Left lobe of liver (tissue), 2 donors: ENCODE measurements at places on chromosomes 3 and 15.
A peak's percentile ranks its signal among the peaks of the same experiment; 100 is the strongest.

DNA sequence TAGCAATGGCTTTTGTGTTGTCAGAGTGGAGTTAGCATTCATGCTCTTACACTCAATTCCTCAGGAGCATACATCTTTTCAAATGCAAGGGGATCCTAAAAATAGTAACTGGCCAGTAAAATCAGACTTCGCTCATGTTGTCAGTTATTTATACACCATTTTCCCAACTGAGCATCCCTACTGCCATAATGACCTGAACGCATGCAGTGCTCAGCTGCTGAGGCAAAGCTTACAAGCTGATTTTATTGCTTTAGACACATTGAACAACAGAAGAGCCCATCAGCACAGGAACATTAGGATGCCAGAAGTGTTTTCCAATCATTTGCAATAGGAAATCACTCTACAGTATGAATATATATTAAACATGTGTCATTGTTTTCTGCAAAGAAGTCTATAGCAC lies 689.7 kb upstream of the BCHE start:
- DNase-seq, result no peak

GRCh38 chr3:38552364-38552763 lies 56.2 kb downstream of the EXOG start:
- no peak for DNase-seq

- DNase-seq, result no peak
Measured at GRCh38 chr3:194057570-194058188, 78.3 kb upstream of the HES1 start.

GRCh38 chr3:57852896-57853295 lies 96.8 kb downstream of the SLMAP start:
- no peak for DNase-seq

DNA sequence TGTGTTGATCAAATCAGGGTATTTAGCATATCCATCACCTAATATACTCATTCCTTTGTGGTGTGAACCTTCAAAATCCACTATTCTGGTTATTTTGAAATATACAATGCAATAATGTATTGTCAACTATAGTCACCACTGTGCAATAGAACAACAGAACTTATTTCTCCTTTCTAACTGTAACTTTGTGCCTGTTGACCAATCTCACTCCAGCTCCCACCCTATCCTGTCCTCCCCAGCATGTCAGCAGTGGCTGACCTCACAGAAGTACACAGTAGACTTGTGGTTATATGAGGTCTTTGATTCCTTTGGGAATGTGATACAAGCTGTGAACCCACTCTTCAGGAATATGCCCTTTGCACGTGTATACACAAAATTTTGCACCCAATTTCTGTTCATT lies 64.2 kb downstream of the ECT2 start:
- no peak for DNase-seq

DNA sequence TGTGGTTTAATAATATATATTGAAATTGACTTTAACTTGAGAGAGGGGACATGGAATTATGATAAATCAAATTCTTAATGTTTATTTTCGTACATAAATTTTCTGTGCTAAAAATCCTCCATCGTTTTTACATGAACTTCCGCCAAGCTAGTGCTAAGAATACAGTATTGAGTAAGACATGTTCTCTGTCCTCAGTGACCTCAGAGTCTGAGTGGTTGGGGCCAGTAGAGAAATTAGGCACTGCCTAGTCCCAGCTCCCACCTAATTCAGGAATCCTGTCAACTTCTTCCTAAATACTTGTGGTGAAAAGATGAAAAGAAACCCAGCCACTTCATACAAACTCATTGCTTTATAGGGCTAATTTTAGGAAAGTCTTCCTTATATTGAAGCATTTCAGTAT lies 110.3 kb downstream of the PPP2R3A start:
- no peak for DNase-seq

- DNase-seq, result no peak
Measured at GRCh38 chr3:161890147-161890625, 393.6 kb downstream of the OTOL1 start.

DNA sequence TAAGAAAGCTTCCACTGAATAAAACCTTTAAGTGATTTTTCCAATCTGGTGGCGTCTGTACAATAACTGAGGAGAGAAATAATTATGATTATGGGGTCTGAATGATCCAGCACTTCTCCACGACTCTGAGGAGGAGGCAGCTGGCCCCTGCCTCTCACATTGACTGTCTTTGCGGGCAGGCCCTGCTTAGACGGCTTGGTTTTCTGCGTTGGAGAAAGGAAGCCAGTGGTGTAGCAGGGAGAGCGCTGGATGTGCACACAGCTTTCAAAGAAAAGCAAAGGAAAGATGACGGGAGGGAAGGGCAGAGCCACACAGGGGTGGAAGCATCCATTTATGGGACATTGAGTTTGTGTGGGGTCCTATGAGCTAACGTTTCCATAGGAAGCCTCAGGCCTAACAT lies 62.5 kb downstream of the MGLL start:
- no peak for DNase-seq

DNA sequence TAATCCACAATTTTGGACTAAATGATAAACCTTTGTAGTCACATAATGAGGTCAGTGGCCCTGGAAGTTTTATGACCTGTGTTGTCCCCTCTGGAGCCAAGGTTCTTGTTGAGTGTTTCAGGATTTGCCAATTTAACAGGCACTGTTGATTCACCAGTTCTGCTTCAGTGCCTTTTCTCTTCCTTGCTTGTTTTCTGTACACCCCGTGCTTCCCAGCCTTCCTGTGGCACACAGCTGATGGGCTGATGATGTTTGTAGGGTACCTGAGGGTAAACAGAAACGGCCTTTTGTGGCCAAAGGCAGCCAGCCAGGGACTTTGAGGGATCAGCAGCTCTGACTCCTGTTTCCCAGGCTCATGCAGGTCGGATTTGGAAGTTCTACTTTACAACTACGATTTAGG lies 13.3 kb downstream of the GYG1 start:
- DNase-seq, result no peak

DNA sequence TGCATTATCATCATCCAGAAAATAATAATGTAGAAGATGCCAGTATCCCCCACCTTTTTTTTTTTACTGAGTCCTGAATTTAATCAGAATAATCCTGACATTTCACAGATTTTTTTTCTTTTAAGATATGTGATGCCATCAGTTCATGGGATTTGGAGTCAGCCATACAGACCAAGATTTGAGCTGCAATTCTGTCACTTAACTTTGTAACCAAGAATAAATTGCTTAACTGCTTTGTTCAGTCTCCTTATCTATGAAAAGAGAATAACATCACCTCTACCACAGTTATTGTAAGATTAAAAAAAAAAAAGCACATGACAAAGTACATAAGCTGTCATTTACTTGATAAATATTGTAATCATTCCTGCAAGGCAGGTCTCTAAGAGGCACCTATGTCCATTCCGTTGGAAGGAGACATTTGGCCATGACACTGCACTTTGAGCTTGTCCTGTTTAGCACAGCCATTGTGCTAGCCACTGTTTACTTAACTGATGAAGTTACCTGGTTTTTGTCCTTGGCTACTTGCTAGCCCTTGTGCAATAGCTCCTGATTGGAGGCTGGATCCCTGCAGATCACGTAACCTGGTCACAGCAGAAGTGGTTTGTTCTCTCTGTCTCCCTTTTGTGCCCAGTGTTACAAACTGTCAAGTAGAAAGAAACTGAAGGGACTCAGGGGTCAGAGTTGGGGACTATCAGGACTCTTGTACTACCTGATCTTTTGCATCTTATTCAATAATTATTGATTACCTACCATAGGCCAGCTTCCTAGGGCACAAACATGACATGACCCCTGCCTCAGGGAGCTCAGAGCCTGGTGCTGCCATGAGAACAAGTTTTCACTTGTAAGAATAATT lies 306.0 kb downstream of the WDR72 start:
- peak; percentile 94 for DNase-seq

DNA sequence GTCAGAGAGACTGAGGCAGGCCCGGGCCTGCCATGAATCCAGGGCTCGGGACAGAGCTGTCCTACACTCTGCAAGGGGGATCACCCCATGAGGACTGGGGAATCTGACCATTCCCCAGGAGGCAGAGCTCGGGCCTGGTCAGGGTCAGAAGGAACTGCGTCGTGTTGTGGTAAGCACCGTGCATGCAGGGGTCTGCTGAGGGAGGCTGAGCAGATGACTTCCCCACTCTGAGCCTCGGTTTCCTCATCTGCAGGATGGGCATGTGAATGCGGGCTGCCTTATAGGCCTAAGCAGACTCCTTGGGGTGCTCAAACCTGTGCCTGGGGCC lies 61.6 kb upstream of the IQSEC1 start:
- no peak for DNase-seq

- no peak for DNase-seq
Measured at GRCh38 chr15:28113394-28114113, 14.4 kb upstream of the OCA2 start.

DNA sequence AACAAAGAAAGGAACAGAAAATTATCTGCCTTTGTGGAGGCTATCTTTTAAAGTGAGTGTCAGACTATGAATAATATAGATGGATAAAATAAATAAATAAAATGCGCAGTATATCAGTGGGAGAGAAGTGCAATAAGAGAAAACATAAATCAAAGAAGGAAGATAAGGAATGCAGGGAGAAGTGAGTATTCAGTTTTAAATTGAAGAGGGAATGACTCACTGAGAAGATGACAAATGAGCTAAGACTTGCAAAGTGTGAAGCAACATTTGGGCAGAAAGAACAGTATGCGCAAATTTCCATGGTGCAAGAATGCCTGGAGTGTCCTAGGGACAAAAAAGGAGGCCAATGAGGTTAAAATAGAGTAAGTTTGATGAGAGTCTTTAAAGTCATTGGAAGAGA lies 1300.1 kb upstream of the ALCAM start:
- DNase-seq, result no peak

DNA sequence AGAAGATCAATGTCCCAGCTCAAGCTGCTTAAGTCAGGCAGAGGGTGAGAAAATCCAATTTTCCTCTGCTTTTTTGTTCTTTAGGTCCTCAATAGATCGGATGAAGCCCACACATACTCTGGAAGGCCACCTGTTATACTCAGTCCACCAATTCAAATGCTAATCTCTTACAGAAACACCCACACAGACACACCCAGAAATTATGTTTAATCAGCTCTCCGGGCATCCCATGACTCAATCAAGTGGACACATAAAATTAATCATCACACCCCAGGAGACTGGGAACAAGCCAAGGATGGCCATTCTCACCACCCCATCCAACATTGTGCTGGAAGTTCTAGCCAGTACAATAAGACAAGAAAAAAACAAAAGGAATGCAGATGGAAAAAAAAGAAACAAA lies 67.8 kb upstream of the SLC24A5 start:
- no peak for DNase-seq

DNA sequence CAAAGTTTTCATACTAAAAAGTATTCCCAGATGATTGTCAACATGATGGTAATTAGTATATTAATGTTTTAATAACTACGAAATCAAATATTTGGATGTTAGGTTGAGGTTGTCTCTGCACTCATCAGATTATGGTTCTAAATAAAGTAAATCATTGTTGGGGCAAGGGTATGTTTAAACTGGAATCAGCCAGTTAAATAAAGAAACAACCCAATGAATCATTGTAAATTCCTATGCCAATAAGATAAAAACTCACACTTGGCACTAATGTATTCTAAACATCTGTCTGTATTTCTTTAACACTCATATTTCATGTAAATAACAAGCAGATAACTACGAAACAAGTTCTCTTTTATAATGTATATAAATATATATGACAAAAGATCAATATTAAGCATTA lies 92.7 kb downstream of the PEAK1 start:
- no peak for DNase-seq
